ENCODE measurements at places on chromosomes 4 and X.

- DNase-seq = no peak
These were observed 44.8 kb downstream of the MSN start for GRCh38 chrX:65712005-65712806.

DNA sequence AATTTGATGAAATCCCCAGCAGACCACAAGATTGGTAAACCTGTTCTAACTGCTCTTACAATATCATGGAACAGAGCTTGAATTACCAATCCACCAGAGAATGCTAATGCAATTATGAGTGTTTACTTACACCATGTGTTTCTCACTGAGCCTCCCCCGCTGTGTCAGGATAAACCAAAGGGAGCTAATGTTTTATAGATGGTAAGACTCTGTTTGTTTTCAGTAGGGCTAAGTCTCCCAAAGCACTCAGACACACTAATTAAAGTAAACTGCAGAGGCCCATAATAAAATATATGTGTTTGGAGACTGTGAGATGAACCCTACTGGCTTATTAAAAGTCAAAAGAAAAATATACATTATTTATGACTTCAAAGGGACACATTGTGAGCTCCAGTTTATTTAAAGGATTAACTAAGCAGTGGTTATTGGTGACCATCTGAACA, 261.7 kb upstream of the FAM241A start:
- DNase-seq = no peak

DNA sequence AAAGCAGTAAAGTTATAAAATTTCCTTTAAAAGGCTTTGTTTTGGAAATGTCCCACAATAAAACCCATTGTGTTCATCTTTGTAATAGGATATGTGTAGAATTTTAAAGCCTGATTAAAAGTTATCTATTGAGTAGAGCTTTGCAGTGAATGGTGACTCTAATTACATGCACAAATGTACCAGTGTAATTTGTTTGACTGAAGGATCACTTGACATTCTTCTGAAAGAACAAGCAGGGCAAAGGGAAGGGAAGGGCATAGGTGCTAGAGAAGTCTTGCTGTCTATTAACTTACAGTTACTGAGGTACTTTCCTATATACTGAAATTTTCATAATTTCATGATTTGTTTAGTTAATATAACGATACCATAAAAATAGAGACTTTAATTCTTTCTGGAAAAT, 70.8 kb downstream of the STIM2 start:
- no peak for DNase-seq

GRCh38 chr4:155973639-155974475, 20.2 kb upstream of the CTSO start:
- no peak for DNase-seq

DNA sequence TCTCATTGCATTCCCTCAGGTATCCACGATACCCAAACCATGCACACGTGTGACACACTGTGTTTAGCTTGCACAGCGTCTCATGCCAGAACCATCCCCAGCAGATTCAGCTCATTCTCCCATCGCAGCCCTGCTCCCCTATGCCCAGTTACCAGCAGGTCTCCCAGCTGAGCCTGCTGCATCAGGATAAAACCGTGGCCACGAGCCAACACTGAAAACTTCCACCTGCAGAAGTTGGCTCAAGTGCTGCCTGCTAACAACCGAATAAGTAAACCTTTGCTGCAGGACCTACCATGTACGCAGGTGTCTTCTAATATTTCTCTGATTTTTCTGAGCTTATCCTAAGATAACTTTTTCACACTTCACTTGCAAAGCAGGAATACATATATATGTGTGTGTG, 120.4 kb upstream of the STS start:
- DNase-seq = no peak

DNA sequence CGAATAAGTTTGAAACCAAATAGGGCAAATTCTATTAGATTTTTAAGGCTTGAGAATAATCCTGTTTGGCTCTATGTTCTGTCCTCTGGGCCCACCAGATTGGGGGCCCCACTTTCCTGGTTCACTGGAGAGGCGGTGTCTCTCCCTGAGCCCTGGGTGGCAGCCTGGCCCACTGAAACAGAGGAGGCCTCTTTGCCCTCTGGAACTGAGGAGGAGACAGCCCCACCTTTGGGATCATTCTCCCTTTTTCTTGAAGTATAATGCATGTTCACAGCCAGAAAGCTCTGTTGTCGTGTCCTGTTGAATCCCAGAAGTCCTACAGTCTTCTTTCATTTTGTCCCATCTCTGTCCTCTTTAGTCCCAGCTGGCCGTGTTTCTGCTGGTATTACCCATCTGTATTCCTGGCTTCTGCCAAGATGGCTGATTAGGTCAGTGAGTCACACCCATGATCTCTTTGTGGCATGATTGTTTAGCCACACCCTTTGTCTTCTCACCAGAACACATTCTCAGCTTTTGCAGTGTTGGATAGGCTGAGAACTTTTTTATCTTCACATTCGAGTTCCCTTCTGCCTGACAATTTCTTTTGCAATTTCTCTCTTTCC, 8.1 kb upstream of the TBC1D25 start:
- DNase-seq = no peak

DNA sequence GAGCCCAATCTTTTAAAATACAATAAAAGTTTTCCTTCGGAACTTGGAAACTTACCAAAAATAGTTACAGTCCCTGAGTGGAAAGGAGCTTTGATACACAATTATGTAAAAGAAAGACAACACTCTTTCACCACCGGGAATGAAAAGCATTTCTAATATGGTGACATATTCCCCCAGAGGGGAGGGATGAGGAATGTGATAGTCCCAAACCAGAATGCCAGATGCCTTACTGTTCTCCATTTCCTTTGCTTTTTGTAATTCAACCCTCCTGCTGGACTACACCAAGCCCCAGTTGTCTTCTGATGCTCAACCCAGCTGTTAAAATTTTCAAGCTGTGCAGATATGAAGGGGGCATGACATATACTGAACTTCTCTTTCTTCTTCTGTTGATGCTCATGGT, 4.1 kb downstream of the PRIMPOL start:
- DNase-seq = no peak

DNA sequence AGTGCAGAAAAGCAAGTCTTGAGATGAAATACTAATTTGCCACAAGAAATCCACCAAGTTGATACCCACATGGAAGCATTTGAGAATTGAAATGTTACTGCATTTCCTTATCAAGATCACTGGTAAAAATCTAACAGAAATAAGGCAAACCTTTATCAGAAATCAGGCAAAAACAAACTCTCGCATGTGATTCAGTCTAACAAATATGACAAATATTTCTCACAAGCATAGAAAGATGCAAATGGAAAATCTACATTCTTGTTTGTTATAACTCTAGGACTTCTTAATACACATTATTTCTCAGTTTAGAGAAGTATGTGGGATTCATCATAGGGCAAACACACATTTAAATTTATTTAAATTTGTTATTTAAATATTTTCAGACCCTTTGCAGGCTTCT, 52.9 kb downstream of the TXK start:
- DNase-seq = no peak

- DNase-seq = peak; percentile 48
These were observed 403 bp downstream of the SGCB start for GRCh38 chr4:52037689-52038102.

DNA sequence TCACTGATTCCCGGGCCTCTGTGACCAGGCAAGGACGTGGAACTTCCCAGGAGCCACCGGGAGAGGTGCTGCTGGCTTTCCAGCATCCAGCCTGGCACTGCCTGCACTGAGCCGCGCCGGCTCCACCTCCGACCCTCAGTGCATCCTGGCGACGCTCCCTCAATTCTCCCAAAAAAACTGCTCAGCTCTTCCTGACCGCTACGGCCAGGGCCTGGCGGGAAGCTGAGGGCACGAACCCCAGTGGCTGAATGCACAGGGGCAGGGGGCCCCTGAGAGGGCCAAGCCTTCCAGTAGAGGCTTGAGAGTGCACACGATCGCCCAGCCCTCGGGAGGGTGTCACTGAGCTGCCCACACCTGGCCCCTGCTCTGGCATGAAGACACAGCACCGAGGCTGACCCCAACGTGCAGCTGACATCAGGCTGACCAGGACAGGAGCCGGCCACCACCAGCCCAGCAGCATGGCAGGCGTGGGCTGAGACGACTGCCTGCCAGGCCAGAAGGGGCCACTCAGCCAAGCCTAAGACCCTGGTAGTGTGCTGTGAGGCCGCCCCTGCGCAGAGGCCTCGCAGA, 6.9 kb downstream of the CTBP1 start:
- DNase-seq = no peak

DNA sequence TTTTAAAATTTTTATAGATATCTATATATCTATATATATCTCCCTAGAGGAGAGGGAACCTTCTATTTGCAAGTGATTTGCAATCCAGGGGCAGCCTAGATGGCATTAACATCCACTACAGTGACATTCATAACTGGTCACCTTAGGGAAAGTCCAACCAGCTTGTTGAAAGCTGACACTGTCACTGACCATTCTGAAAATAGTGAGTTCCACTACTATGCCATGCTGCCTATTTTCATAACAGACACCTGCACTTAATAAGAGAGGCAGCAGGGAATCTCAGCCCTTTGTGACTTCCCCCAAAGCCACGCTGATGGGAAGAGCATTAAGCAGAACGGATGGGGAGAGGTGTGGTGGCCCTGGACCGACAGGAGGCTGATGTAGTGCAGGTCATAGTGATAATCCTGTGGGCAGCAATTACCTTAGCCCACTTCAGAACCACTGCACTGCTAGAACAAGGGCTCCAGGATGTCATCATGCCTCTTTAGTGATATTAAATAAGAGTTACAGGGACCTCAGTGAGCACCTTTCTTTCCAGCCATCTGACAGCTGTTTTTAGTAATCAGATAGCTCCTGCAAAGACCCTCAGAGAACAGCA, 51.3 kb downstream of the GPRIN3 start:
- DNase-seq = no peak

DNA sequence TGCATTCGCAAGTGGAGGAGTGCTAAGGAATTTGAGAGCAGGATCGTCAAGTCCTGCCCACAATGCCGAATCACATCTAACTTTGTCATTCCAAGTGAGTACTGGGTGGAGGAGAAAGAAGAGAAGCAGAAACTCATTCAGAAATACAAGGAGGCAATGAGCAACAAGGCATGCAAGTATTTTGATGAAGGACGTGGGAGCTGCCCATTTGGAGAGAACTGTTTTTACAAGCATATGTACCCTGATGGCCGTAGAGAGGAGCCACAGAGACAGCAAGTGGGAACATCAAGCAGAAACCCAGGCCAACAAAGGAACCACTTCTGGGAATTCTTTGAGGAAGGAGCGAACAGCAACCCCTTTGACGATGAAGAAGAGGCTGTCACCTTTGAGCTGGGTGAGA, 100.2 kb upstream of the MED14 start:
- no peak for DNase-seq

GRCh38 chr4:41361794-41362526, 105.2 kb downstream of the UCHL1 start:
- DNase-seq = no peak

GRCh38 chrX:70132877-70133302, 357 bp upstream of the IGBP1 start:
- no peak for DNase-seq

- DNase-seq = peak; percentile 14
These were observed 768 bp downstream of the MID2 start for GRCh38 chrX:107826238-107827029.

GRCh38 chrX:20205927-20206708, 60.6 kb downstream of the RPS6KA3 start:
- DNase-seq = no peak

DNA sequence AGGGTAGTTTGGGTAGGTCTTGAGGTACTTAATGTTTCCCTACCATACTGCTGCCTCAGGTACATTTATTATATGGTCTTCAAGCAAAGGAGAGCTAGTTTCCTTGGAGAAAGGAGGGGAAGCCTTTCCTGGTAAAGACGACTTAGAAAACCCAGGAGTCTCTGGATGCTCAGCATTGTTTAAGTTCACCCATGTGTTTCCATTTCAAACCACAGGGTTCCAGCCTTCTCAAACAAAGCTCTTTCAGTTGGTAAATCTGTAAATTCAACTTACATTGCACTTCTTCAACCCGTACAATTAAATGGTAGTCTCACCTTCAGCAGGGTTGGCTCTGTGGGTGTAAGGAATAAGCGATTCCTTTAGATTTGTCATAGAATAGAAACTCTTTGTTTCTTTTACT, 111.9 kb upstream of the UNC5C start:
- DNase-seq = no peak

DNA sequence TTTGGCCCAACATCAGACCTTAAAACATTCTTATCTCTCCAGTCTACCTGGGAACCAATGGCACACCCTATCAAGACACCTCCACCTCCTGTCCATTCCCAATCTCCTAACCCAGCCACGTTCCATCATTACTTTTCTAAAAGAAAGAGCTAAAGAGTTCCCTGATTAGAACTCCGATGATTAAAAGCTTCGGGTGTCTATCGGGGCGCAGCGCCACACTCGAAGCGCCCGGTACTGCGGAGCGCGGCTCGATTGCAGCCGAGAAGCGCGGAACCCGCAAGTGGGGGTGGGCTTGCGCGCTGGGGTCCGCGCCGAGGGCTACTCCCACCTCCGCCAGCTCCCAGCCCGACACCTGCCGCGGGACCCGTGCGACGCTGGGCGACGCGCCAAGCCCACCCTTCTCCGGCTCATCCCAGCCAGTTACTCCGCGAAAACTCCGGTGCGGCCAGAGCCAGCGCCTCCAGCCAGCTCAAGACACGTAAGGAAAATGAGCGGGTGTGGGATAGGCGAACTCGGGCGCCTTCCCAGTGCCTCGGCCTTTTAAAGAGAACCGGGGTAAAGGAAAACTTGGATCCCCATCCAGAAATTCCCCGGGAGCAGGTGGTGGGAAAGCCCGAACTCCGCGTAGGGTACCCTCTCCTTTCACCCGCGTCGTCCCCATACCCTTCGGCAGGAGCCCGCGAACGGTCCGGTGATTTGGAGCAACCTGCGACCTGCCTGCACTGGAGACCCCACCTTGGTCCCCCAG, 593 bp downstream of the NPY1R start:
- no peak for DNase-seq

GRCh38 chrX:19660604-19661255, 145.4 kb upstream of the MAP3K15 start:
- DNase-seq = no peak

- DNase-seq = no peak
These were observed 81.0 kb downstream of the WWC2 start for GRCh38 chr4:183180096-183180495.

- no peak for DNase-seq
These were observed 59.4 kb downstream of the REPS2 start for GRCh38 chrX:17005712-17006368.
